ENCODE measurements at places on chromosomes 5 and 9.
A peak's percentile ranks its signal among the peaks of the same experiment; 100 is the strongest.

- no peak for DNase-seq
These were observed 55.6 kb downstream of the CFAP90 start for GRCh38 chr5:7795306-7795705.

DNA sequence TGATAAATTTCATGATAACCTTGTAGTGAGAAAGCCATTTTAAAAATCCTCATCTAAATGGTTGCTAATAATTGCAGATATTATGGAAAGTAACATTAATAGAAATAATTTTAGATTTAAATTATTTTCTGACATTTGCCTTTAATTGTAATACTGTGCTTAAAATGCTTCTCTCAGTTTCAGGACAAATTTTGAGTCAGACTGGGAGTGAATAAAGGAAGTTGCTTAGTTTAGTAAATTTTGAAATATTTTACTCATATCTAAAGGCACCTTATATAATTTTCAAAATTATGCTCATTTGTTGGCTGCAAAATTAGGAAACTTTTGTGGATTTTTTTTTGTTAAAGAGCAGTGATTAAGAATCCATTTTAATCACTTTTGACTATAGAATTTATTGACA, 93.8 kb downstream of the CSNK1G3 start:
- DNase-seq: no peak

- no peak for DNase-seq
These were observed 90.3 kb upstream of the GCNT4 start for GRCh38 chr5:75142566-75143136.

DNA sequence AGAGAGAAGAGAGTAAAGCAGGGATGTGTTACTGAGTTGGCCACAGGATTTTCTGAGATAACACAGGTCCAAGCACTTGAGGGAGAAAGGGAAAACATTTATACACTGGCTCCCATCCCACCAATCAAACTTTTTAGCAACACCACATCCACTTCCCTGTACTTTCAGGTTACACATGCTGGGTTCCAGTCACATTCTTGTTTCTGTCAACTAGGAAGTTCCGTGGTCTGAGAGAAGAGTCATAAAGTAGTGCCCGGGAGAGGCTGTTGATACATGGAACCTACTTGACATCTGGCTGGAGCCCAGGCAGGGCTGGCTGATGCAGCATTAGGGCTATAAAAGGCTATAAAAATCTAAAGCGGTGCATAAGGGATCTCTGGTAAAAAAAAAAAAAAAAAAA, 473.9 kb upstream of the COX7C start:
- DNase-seq: no peak

- DNase-seq: no peak
These were observed 75.2 kb downstream of the PHF2 start for GRCh38 chr9:93651521-93651950.

GRCh38 chr5:153831973-153832372, 206.7 kb downstream of the FAM114A2 start:
- DNase-seq: peak; percentile 55

GRCh38 chr5:58148254-58148775, 311.6 kb downstream of the PLK2 start:
- no peak for DNase-seq

DNA sequence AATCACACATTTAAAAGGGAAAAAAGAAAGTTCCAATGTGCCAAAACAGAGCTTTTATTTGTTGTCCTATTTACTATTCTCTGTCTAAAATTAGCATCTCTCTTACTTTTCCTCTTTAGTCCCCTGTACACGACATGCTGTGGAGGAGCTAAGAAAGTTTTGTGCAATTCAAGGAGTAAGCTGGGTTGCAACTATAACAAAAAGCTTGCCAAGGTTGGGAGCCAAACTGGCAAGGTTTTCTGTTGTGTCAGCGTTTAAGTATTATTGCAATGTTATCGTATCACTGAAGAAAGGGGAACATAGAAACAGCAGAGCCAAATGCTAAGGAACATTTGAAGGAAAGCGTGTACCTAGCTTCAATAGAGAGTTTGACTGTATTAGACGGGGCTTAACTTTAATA, 680.8 kb downstream of the CETN3 start:
- peak; percentile 87 for DNase-seq

GRCh38 chr9:114619191-114619761, 8.2 kb downstream of the TMEM268 start:
- no peak for DNase-seq

GRCh38 chr9:101462558-101462957, 27.0 kb upstream of the ALDOB start:
- DNase-seq: peak; percentile 47

DNA sequence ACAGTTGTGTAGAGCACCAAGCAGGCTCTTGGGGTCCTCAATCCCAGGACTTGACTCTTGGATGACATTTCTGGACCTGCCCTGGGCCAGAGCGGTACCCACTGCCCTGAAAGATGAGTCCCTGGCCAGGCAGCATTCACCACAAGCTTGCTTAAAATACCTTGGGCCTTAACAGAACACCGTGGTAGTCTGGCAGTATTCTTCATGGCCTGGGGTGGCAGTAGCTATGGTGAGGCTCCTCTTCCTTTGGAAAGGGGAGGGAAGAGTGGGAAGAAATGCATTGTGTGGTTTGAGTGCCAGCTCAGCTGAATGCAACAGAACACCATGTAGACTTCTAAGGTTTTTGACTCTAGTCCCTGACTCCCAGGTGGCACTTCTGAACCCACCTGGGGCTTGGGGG, 29.4 kb upstream of the IRGM start:
- DNase-seq: no peak

DNA sequence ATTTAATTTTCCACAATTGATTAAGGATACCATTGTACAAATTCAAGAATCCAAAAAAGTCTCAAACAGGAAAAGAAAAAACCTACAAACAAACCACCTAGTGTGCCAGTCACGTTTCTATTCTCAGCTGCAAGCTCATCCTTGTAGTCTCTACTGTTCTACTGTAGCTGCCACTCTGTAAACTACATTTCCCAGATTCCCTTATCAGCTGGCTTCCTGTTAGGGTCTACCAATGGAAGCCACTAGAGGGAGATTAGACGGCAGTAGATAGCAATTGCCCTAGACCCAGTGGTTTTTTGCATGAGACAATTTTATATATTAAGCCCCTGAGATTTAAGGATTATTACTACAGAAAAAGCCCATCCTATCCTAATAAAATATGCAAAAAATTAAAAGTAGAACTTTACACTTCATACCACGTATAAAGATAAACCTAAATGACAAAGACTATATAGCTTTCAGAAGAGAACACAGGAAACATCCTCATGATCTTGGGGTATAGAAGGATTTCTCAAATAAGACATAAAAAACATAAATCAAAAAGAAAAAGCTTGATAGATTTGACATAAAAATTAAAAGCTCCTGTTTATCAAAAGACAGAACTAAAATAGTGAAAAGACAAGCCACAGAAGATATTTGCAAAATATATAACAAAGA, 37.4 kb downstream of the P4HA2 start:
- DNase-seq: peak; percentile 81

GRCh38 chr5:34811706-34812105, 27.3 kb upstream of the TTC23L start:
- no peak for DNase-seq

- DNase-seq: no peak
These were observed 150.3 kb downstream of the GPBP1 start for GRCh38 chr5:57324181-57324580.

GRCh38 chr5:26326153-26326759, 712.1 kb downstream of the CDH9 start:
- DNase-seq: no peak

DNA sequence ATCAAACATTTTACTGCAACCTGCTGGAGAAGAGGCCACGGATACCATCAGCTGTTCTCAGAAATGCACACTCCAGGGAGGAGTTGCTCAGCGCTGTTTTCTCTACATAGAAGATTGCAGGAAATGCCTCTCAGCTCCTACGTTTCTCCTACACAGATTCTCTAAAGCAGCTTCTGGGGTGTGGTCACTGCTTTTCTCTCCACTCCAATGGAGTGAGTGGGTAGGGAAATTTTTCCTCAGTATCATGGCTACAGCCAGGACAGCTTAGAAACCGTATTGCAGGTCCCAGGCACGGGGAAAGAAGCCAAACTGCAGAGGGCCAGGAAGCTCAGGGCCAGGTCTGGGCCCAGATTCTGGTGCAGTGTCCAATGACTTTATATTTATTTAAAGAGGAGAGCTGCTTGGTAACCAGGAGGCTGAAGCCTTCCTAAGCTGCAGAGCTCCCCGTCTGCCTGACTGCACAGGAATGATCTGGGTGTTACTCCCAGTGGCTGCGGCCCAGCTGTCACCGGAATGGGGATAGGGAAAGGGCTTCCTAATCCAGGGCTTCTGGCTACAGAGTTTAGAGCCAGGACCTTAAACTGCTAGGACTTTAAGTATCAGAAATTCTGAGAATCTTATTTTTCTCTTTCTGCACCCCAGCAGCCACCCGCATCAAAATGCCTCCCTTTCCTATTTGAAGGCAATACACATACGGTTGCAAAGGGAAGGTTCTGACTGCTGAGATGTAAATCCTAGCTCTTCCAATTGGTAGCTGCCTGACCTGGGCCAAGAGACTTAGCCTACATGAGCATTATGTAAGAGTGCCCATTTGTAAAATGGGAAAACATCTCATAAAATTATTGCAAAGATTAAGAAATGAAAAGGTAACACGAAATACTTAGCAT, 1.4 kb upstream of the SPTAN1 start:
- DNase-seq: peak; percentile 75

GRCh38 chr5:133063965-133064364, 12.2 kb downstream of the HSPA4 start:
- no peak for DNase-seq

GRCh38 chr5:107567901-107568671, 102.7 kb downstream of the EFNA5 start:
- no peak for DNase-seq

GRCh38 chr5:14244721-14245120, 101.6 kb downstream of the TRIO start:
- no peak for DNase-seq

DNA sequence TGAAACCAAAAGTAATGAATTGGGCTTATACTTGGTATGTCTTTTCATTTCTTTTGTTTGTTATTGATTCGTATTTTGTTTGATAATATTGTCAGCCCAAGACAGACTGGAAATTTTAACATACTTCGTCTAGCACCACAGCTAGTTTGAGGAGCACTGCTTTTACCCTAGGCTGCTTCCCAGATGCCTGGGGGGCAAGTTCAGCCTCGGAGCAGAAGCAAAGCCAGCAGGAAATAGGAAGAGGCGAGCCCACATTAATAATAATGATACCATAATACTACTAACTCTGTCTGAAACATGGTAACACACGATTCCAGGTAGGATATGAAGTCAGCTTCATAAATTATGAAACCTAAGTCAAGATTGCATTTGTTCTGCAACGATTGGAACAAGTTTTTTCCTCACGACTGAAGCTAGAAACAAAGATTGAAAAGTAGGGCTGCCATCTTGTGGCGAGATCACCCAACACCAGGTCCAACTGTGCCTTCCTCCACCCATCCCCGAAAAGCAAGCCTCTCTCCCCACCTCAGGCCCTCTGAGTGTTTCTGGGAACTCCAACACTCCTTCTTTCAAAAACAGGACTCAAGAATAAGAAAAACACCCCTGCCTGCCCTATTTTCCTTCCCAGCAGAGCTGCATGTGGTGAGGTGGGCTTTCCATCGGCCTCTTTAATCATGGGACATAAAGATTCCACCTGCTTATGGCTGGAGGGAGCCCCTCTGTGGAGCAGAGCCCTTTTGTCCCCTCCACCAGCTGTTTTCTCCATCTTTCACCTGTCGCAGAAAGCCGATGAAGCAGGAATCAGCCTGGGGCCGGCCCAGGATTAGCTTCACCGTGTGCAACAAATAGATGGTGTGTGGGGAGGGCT, 236.4 kb downstream of the CAAP1 start:
- peak; percentile 5 for DNase-seq

DNA sequence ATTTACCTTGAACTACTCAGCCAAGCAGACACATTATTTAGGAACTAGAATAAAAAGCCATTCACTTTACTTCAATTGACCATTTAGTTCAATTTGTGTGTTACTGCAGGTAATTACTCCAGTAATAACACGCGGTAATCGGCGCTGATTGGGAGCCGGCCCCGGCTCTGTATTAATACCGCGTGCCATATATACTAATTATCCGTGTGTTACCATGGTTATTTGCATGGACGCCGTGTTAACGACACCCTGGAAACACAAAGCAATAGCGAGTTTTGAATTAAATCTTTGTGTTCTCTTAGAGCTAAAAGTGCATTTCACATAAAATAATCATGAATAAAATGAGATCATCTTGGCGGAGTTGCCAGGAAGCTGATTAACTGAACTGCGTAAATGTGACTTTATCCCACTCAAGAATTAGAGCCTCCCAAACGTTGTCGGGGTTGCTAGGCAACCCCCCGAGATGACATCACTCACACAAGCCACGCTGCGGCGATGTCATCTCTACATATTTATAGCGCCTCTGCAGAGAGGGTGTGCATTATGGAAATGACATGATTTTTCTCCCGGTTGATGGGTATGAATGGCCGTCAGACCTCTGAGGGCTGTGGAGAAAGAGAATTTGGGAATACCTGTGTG, 41.4 kb upstream of the RNU6ATAC start:
- DNase-seq: peak; percentile 88

DNA sequence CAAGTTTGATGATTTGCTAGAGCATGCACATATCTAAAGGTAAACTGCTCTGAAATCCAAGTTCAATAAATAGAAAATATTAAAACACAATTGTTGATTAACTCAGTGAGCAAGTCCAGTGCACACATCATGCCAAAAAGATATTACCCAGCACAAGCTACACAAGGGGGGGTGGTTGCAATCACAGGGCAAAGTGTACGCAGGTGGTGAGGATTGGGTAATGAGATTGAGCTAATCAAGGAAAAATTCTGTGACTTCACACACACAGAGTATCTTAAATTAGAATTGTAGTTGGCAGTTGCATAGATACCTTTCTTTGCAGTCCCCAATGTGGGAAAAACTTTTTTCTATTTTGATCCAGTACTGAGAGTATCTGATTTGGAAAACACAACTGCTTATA, 156.1 kb upstream of the NTRK2 start:
- DNase-seq: no peak

- no peak for DNase-seq
These were observed 32.2 kb upstream of the NOTCH1 start for GRCh38 chr9:136577941-136578625.

- DNase-seq: no peak
These were observed 302.6 kb downstream of the ARHGEF28 start for GRCh38 chr5:73928476-73929070.

GRCh38 chr5:55994495-55994997, at the start of gene IL6ST:
Gene IL6ST (minus strand): TSS chr5:55994963. CDS start chr5:55976278, 18,685 bp downstream.
- peak; percentile 95 for DNase-seq

- DNase-seq: peak; percentile 20
These were observed 45.7 kb downstream of the PPARGC1B start for GRCh38 chr5:149775785-149776184.

GRCh38 chr5:148585988-148586387, 68.3 kb downstream of the HTR4 start:
- DNase-seq: no peak

DNA sequence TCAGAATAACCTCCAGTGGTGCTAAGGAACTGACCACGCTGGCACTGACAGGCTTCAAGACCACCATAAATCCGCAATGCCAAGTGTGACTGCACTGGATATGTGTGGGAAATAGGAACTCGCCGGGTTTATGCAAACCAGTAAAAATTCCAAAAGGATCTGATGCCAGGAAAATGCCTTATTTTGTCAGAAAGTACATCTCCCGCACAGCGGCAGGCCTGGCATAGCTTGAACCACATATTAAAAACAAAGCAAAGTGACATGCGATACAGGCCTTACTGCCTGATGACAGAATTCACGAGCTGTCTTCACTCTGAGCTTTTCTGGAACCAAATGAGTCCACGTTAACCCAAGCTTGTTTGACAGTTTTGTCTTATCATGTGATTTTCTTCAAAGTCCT, 139.6 kb downstream of the GLIS3 start:
- no peak for DNase-seq

GRCh38 chr5:144549580-144549979, 378.9 kb downstream of the KCTD16 start:
- peak; percentile 59 for DNase-seq

GRCh38 chr5:3701694-3702093, 106.1 kb downstream of the IRX1 start:
- no peak for DNase-seq

Measured in fibroblast of pulmonary artery (primary cell).